MCF 10A (cell line): ENCODE measurements at places on chromosomes 1 and 21. TPM values are rescaled to one million over a fixed set of nuclear protein-coding genes. Genes with fewer than 3 reads are reported as not detected.

NHLH1 gene
- 0.12 and 0.20 TPM in 2 replicates for total RNA-seq

FCGR1A gene
- not detected in 2 replicates for total RNA-seq

GBP6 gene
- not detected in 2 replicates for total RNA-seq

CR1 gene
- total RNA-seq: not detected in 2 replicates

LCE2A gene
- not detected in 2 replicates for total RNA-seq

CYP4A22 gene
- total RNA-seq: not detected in 2 replicates

CA6 gene
- not detected in 2 replicates for total RNA-seq

HES5 gene
- total RNA-seq: not detected in 2 replicates

KRTAP12-2 gene
- total RNA-seq: not detected in 2 replicates

YY1AP1 gene
- total RNA-seq: 78.6 and 88.5 TPM in 2 replicates

SLC35D1 gene
- total RNA-seq: 11.5 and 17.7 TPM in 2 replicates

AMPD1 gene
- total RNA-seq: not detected in 2 replicates

FCRL1 gene
- total RNA-seq: not detected in 2 replicates

RXFP4 gene
- total RNA-seq: not detected in 2 replicates

CLCA4 gene
- not detected in 2 replicates for total RNA-seq

PADI1 gene
- total RNA-seq: 0.10 and 0.58 TPM in 2 replicates

RNU1-3 gene
- total RNA-seq: 1,539 and 1,606 TPM in 2 replicates

TLR5 gene
- 0.81 and 1.5 TPM in 2 replicates for total RNA-seq

PRKAA2 gene
- 0.72 and 1.0 TPM in 2 replicates for total RNA-seq

PARS2 gene
- total RNA-seq: 4.7 and 5.4 TPM in 2 replicates
